ENCODE measurements at places on chromosomes 3 and 15.

DNA sequence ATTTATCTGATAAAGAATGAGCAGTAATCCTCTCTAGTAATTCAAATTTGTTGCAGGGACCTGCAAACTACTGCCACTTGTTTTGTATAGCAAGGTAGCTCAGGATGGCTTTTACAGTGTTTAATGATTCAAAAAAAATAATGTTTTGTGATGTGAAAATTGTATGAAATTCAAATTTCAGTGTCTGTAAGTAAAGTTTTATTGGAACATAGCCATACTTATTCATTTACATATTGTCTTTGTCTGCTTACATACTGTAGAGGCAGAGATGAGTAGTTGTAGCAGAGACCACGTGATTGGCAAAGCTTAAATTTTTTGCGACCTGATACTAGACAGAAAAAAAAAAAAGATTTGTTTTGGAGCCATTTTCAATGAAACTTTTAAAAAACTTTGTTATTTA, 6.5 kb upstream of the UTS2B start:
- DNase-seq: no peak

DNA sequence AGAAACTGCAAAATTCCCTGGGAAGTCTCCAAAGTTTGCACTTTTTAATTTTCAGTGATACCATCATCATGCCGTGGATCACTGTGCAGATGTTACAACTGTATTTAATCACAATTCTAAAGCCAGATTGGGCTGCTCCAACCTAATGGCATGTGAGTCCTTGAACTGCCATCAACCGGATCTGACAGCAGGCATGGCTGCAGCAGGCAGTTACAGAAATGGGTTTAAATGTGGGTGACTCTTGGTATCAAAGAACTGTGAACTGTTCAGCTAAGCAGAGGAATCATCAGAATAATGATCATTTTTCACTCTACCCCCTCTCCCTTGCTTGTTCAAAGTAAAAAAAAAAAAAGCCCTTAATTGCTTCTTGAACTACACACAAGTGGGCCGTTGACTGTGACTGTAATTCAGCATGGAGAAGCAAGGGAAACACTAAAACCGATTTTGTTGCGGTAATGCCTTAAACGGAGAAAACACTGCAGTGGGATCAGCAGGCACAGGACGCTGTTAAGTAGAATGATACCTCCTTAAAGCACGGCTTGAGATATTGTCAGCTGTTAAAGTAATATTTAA, 152.4 kb downstream of the RORA start:
- no peak for DNase-seq

DNA sequence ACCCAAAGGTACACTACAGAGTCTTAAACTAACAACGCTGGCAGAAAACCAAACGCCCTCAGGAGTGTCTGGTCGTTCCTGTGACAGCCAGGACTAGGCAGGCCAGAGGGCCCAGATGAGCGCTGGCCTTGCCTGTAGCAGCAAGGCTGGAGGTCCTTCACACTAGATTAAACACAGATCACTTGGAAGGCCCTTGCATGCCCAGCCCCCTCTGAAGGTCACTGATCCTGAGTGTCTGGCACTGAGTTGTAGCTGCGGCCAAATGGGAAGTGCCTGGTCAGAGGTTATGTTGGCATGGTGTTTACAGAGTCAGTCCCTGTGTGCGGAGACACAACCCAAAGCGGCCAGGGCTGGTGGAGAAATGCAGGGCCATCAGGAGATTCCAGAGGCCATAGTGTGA, 58.9 kb downstream of the ZNF621 start:
- no peak for DNase-seq

GRCh38 chr3:57026944-57027343, 33.5 kb upstream of the SPATA12 start:
- DNase-seq: no peak

Measured in midbrain (tissue), 1 donor.